ENCODE measurements at places on chromosomes 6 and 20. TPM values are rescaled to one million over a fixed set of nuclear protein-coding genes. Genes with fewer than 3 reads are reported as not detected.

PKIB gene
- total RNA-seq = 0.27 TPM

MATN4 gene
- 0.31 TPM for total RNA-seq

DNA sequence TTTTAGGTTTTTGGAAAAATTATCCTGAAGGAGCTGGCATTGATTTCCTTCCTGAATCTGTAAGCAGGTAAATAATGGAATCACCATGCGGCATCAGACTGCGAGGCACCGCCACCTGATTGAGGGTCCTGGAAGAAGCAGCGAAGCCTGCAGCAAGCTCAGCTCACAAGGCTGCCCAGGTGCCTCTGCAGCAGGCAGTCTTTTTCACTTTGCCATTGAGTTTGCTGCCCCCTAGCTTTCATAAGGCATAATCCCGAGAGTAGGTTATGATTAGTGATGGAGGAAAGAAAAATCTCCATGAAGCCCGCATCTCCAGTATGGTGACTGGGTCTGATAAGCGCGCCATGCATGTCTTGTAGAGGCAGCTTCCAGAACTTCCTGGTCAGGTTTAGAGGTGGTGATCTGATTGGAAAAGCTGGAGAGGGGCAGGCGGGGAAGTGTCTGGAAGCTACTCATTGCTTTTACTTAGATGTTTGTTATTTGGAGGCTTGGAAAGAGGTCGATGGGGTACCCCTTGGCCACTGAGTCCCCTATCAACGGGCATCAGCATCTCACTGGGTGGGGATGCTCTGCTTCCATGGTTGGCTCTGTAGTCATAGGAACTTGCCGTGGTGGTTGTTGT lies 26.7 kb downstream of the IYD start:
- peak; percentile 82 for ATAC-seq

DNA sequence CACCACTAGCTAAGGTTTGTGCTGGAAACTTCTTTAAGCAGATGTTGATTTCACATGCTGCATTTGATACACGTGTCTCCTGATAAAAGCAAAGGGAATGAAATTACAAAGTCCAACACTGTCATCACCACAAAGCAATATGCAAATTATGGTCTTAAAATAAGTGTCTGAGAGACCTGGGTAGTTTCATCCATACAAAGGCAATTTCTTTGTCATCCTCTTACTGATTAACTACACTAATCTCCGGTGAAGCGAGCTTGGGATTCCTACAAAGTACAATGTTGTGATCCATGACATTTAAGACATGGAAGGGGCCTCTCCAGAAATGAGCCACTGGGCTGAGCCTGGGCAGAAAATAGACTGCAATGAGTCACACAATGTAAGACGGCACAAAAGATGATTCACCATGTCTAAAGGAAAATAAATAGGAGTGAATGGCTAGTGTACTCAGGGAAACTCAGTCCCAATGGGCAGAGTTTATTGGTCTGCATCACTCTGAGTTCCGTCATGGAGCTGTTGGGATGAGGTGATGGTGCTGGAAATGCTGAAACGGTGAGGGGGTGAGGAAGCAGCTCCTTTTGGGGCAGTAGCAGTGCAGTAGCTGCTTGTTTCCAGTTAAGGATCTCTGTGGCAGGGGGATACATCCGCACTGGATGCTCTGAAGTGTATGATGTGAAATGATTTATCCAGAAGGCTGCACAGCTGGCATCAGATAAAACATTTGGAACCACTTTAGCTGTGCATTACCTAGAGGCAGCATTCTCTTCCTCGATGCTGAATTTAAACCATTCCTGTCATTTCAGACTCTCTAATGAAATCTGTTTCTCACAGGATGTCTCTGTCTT lies 103.3 kb downstream of the IBTK start:
- ATAC-seq = peak; percentile 95

GRCh38 chr6:105500693-105501092 lies 97.8 kb upstream of the PREP start:
- no peak for ATAC-seq

GRCh38 chr6:20879526-20879925 lies 345.3 kb downstream of the CDKAL1 start:
- no peak for ATAC-seq

- no peak for ATAC-seq
These were observed 29.3 kb downstream of the RALGAPB start for GRCh38 chr20:38501858-38502436.

DNA sequence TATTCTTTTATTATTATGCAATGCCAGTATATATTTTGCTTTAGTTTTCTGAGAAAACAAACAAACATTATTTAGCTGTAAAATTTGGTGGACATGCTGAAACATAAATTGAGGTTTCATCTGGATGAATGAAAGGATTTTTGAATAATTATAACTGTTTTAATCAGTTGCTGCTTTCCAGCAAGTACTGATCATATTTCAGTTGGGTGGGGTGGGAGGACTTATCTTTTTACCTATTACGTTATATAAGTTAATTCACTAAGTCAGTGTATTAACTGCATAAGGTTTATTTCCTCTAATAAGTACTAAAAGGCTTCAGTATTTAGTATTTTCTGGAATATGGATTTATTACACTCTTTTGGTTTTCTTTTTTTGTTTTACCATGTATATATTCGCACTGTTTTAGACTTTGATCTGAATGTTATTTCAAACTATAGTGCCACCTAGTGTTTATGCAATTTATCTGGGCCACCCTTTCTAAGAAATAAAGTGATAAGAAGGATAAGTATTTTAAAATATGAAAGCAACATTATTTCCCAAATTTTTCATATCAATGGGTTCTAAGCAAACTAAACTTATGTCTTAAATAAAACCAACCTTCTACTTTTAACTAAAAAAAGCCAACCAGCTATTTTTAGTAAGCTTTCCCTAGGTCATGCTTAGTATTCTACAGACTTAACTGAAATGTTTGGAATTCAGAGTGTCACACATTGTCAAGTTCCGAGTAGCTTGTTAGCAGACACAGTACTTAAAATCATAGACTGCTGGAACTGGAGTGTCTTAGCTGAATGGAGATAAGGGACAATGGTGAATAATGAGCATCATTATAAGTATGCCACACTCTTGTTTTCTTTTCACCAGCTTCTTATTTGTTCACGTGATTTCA lies 105.4 kb upstream of the MCHR2 start:
- ATAC-seq = no peak

DNA sequence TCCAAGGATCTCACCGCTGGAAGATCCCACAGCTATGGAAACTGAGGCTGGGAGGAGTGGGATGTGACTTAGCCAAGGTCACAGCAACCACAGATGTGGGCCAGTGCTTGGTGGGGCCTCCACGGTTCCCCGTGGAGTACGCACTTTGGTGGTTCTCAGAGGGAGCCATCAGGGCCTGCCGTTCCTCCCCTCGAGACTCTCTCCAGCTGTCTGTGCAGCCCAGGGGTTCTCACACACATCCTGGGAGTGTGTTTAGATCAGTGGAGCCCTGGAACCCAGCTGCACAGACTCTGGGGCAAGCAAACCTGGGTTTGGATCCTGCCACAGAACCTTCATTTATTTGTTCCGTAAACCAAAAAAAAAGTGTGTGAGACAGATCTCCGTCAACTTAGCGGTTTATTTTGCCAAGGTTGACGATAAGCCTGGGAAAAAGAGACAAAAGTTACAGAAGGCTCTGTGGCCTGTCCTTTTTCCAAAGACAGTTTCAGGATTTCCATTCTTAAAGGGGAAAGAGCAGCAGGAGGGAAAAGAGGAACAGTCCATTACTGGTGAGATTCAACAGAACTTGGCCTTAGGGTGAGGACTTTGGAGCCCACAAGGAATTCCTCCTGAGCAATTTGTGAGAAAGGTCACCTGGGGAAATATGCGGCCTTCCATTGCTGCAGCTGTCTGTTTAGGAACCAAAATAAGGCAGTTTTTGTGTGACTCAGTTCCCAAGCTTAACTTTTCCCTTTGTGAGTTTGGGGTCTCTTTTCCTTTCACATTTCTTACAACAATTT lies 13.6 kb upstream of the MYMX start:
- no peak for ATAC-seq
